ENCODE measurements at places on chromosomes 12 and 14. TPM values are rescaled to one million over a fixed set of nuclear protein-coding genes. Genes with fewer than 3 reads are reported as not detected.

The IL22 gene
- total RNA-seq: not detected

The ADCK1 gene
- 7.9 TPM for total RNA-seq

The RSRC2 gene
- 103 TPM for total RNA-seq

The MGST1 gene
- total RNA-seq: 816 TPM

The OSBPL8 gene
- total RNA-seq: 131 TPM

The SLCO1B1 gene
- total RNA-seq: not detected

The MYF5 gene
- total RNA-seq: not detected

The NGB gene
- total RNA-seq: not detected

The TAS2R42 gene
- not detected for total RNA-seq

The ERP27 gene
- 0.94 TPM for total RNA-seq

The CLEC2B gene
- 56.3 TPM for total RNA-seq

The FRMD6 gene
- total RNA-seq: 17.8 TPM

The TROAP gene
- total RNA-seq: 0.88 TPM

The RNASE9 gene
- total RNA-seq: not detected
